GM13977 (cell line): ENCODE measurements at places on chromosomes 6 and 20.

DNA sequence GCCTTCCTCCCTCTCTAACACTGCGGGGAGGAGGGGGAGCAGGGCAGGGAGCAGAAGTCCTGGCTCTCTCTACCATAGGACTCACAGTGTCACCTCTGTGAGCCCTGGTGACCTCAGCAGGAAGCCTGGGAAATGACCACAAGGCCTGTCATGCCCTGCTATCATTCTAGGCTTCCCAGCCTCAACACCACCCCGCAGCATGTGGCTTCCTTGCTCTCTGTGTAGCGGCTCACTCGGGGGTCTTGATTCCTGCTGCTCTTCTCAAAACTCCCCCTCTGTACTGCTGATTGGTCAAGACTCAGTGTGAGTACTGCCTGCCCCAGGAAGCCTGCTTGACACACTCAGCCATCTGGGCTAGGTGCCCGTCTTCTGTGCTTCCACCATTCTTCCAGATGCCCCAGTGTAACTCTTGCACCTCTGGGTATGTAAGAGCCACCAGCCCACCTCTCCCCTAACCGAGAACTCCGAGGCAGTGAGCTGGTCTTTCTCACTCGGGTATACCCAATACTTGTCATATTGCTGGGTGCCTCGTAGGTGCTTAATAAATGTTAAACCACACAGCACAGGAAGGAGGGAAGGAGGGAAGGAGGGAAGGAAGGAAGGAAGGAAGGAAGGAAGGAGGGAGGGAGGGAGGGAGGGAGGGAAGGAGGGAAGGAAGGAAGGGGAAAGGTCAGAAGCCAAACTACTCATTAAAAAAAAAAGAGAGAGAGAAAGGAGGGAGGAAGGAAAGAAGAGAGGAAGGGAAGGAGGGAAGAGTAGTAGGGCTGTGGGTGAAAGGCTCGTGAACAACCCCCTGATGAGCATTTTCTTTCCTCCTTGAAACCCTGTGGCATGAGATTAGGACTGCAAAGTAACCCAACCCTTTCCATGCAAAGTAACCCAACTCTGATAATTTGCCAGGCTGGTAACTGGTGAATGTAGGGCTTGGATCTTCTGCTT lies 5.0 kb downstream of the MDFI start:
- DNase-seq, result no peak

- no peak for DNase-seq
These were observed 103.7 kb downstream of the SLC23A2 start for GRCh38 chr20:4897600-4897999.

DNA sequence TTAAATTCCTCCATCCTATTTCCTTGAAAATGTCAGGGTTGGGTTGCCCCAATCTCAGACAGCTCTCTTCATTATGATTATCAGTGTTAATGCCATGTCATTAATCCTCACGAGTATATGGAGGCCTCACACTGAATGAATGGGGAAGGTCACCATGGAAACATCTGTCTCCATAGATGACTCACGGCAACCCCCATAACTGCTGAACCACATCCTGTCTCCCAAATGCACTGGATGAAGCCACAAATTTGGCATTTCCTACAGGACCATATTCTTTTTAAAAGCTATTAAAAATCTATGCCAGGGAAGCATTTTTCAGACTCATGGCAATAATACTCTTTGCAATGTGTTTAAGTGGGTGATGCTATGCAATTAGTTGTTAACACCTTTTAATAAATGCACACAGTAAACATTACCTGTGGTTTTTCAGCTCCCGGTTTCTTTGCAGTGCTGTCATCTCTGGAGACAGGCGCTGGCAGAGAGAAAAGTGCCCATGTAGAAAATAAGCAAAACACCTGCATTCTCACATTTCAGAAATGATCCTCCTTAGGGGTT lies 80.1 kb upstream of the PTPRK start:
- DNase-seq, result no peak

DNA sequence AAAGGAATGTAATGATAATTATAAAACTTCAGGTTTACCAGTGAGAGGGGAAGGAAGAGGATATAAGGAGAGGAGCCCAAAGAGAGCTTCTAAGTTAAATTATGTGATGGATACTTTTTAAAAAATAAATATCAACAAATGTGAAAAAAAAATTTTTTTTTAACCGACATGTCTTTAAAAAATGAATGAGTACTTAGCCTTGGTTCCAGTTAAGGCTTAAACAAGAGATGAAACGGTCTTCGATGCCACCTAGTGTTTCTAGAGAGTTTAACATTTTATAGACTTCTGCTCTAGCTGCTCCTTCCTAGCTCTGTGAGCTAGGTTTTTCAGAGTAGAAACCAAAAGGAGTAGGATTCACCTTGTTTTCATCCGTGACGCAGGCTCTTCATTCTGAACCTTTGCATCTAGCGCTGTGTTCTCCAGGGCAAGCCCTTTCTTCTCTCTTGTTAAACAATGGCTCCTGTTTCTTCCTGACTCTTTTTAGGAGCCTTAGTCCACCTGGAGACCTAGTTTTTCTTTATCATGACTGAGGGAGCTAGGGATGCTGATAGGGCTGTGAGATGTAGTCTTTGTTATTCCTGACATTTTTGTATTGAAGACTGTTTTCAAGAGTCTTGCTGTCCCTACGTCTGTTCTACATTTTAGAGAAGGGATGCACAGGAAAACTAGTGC lies 42.4 kb upstream of the GNRH2 start:
- peak; percentile 69 for DNase-seq

- no peak for DNase-seq
These were observed 731.9 kb upstream of the FLRT3 start for GRCh38 chr20:15069355-15069754.

DNA sequence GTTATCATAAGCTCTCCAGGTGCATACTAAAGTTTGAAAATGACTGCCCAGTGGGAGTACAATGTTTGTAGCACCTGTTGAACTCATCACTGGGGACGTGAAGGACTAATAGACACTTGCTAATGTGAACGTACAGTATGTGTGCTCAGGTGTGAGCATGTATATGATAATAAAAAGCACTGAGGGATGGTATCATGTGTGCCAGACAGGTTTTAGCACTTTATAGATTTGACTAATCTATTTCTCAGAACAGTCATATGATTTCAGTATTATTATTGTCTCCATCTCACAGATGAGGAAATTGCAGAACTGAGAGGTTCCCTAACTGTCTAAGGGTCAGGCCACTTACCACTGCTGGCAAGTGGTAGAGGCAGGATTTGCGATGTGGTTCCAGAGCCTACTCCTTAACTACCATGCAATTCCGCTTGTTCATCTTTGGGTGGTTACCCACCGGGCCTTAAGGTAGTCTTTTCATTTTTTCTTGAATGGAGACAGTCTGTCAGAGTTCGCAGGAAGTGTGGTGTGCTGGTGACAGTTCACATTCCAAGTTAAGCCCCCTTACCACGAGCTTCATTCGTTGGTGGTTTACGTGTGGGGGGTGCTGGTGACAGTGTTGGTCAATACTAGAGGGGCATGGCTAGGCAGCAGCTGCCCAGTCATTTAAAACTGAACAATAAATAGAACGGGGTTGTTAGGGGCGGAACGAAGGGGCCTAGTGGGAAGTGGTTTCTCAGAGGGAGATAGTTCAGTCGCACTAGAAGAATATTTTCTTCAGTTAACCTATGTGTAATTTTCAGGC lies 46.8 kb downstream of the RREB1 start:
- peak; percentile 49 for DNase-seq

DNA sequence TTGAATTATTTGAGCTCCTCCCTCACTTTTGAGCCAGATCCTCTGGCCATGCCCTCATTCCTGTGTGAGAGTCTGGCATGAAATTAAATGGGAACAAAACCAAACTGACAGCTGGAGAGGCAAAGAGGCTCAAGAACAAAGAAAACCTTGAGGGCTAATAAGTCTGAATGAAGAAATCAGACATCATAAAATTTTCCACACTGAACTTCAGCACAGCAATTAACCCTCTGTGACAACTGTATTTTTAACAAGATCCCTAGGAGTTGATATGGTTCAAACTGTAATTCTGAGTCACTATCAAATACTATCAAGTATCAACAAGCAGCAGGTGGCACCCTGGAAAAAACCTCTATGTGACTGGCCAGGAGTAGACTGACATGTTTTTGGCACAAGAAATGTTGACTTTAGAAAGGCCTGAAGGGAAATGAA lies 109.4 kb upstream of the EMILIN3 start:
- no peak for DNase-seq

- DNase-seq, result no peak
These were observed 251.6 kb downstream of the HACE1 start for GRCh38 chr6:104608101-104608500.

DNA sequence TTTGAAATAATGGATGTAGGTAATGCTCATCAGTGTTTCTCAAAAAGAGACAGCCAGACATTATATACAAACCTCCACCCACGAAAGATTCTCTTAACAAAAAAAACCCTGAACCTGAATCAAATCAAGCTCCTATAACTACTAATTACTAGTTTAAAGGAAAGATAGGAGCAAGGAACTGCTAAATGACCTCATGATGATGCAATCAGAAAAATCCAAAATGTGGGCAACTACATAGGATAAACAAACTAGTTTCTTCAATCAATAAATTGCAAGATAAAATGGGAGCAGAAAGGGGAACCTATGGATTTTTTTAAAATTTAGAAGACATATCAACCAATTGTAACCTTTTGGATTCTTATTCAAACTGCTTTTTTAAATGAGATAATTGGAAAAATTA lies 43.2 kb upstream of the TMEM30A start:
- no peak for DNase-seq

GRCh38 chr6:12921467-12921866 lies 204.9 kb downstream of the PHACTR1 start:
- no peak for DNase-seq

DNA sequence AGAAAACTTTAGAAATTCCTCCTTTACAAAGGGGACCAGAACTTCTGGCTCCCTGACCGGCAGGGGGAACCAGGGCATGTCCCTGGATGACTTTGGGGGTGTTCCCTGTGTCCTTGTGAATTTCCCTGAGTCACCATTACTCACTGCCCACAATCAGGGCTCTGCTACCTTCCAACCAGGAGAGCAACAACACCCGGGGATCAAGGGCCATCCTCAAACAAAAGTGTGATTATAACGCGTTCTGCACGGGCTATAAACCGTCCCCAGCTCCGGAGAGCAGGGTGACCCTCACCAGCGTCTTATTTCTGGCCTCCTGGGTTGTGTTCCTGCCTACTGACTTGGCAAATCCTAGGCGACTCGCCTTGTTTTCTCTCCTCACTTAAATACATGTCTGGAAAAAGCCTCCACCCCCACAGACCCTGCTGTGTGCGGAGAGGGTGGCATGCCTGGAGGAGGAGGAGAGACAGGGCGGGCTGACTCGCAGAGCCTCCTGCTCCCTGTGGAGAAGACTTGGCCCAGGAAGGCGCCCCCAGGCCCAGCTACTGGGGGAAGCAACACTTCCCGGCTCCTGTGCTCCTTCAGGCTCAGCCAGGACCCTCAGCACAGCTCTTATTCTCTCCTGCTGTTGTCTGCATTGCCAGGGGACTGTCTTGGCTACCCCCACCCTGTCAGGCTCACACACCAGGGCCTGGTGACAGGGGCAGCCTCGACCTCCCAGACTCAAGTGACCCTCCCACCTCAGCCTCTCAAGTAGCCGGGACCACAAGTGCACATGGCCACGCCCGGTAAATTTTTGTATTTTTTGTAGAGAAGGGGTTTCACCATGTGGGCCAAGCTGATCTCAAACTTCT lies 54.1 kb downstream of the FGD2 start:
- DNase-seq, result no peak

GRCh38 chr6:140711019-140711613 lies 1336.7 kb upstream of the CITED2 start:
- no peak for DNase-seq

DNA sequence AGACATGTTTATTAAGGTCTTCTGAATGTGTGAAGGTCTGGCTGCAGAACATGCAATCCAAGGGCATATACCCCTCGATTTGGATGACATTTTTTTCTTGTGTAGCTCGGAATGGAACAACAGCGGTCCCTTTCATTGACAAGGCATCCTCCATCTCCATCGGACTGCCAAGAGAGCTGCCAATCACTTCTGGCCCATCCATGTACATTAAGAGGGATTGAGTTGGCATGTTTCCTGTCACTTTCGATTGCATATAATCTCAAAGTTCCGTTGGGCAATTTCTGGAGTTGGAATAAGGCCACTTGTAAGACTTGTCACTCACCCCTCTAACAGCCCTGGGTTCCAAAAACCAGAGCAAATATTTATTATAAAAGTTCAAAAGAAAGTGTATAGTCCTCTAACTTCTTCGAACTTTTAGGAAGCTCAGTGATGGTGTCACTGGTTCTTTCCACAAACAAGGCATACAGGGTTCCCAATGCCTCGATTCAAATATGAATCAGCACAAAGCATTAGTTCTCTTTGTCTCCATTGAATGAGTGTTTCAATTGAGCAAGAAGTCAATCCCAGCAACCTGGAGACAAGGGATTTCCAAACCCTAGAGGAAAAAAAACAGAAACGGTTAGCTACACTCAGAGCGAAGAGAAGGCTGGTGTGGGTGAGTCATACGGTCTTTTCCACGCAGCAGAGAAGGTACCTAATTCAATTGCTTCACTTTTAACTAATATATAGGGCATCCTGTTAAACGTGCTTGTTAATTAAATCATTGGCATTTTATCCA lies 10.9 kb downstream of the ZNF217 start:
- no peak for DNase-seq

DNA sequence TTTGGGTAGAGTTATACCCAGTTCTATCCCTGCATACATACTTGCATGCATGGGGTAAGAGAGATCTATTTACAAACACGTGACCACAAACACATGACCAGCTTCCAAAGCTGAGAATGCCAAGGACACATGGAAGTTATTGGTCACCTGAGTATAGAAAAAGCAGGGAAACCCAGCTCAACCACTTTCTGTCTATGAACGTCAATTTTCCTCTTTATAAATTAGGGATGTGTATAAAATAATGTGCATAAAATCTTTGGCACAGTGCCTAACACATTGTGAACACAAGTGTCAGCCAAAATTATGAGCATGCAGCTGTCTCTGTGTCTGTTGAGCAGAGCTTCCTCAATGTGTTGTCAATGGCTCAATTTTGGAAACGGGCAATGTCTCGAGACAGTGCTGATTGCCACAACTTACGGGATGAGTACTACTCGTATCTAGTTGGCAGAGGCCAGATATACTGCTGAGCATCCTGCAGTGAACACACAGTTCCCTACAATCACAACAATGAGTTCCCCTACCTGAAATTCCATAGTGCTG lies 44.9 kb downstream of the TPD52L1 start:
- no peak for DNase-seq

DNA sequence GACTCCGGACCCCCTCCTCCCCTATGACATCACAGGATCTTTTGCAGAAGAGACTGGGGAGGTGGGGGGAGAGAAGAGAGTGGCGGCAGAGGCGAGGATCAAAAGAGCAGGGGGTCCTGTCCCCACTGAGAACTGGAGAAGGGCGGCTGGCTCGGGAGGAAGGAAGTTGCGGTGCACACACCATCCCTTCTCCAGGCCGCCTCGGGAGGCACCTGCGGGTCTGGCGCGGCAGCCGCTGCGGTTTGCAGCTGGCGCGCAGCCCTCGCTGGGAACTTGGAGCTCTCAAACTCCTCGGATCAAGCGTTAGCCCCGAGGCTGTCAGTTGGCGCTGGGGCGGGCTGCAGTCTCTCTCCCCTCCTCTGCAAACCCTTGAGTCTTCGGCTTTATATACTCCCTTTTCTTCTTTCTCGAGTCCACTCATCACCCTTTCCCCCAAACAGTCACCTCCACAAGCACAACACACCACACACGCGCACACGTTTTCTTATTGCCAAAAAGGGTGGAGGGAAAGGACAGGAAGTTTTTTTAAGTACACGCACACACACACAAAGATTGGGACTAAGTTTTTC lies 180.7 kb downstream of the TBXT start:
- DNase-seq, result no peak
